Osteoblast (primary cell): ENCODE measurements at places on chromosomes 5 and 9. TPM values are rescaled to one million over a fixed set of nuclear protein-coding genes. Genes with fewer than 3 reads are reported as not detected.

Gene TMC1
- total RNA-seq, result under 0.01 TPM in 1 of 2 replicates, not detected in the other

Gene GPR151
- total RNA-seq, result not detected in 2 replicates

Gene PCDHGA3
- 2.4 and 2.9 TPM in 2 replicates for total RNA-seq

Gene STC2
- total RNA-seq, result 431 and 558 TPM in 2 replicates

Gene SEC61B
- 73.1 and 84.0 TPM in 2 replicates for total RNA-seq

Gene NR5A1
- not detected in 2 replicates for total RNA-seq

DNA sequence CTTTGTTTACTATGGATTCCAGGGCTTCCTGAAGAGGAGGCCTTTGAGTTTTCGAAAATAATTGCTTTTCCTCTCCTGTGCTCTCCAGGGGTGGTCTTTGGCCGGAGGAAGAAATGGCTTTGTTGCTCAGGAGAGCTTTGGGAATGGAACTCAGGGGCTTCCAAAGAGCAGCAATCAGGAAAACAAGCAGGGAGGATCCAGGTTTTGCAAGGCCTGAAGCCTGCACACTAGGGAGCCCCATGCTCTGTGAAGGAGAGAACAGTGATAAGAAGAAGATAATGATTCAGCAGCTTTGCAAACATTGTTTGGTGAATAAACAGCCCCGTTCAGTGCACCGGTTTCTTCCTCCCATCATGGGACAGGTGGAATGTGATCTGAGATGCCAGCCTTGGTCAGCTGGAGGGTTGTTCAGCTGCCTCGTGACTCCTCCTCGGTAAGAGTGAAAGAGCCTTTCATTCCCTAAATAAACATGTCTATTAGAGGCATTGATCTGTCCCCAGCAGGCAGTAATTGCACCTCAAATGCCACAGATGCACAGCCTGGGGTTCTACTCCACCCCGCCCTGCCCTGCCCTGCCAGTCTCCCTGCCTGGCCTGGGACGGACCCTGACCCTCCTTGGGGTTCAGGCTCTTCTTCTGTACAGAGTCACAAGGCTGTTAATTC is 11.5 kb upstream of the ALDH1B1 start:
- no peak for DNase-seq
- H3K27me3 ChIP-seq, result peaks cover 10% of the 10 kb centered on the region

DNA sequence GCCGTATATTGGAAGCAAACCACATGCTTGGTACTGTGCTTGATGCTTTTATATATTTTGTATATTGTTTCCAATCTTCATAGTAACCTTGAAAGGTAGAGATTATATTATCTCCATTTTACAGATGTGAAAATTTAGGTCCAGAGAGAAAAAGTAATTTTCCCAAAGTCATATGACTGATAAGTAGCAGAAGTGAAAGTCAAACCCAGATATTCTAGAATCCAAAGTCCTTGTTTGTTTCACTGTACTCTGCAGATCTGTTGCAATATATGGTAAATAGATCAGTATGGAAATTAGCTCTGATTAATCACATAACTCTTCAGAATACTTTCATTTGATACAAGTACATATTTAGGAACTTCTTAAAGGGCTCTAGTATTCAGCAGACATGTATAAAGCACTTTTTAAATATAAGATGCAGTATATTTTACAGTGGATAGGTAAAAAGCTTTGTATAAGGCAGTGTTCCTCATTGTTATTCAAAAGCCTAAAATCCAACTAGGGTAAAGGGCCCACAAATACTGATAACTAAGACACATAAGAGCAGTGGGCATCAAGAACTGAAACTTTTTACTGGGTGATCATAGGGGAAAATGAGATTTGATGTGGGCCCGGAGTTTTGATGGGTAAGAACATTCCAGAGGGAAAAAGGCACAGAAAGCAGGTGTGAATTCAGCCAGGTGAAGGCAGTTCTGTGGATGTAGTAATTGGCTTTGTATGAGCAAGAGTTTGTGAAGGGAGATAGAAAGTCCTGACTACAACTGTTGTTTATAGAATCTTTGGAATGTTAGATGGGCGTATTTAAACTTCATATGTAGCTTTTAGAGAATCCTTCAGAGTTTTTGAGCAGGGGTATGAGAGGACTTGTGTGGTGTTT is 25.0 kb downstream of the NDFIP1 start:
- no peaks in the 10 kb centered on the region for H3K27me3 ChIP-seq
- H3K27ac ChIP-seq, result no peak overlapping the region
- H3K4me3 ChIP-seq, result no peak overlapping the region
- no peaks in the 10 kb centered on the region for H3K4me1 ChIP-seq

GRCh38 chr9:99808454-99808853 is 13.2 kb upstream of the NR4A3 start:
- no peak overlapping the region for H3K4me3 ChIP-seq
- H3K4me1 ChIP-seq, result no peaks in the 10 kb centered on the region
- no peaks in the 10 kb centered on the region for H3K36me3 ChIP-seq
- DNase-seq, result no peak
- no peak overlapping the region for H3K27ac ChIP-seq

DNA sequence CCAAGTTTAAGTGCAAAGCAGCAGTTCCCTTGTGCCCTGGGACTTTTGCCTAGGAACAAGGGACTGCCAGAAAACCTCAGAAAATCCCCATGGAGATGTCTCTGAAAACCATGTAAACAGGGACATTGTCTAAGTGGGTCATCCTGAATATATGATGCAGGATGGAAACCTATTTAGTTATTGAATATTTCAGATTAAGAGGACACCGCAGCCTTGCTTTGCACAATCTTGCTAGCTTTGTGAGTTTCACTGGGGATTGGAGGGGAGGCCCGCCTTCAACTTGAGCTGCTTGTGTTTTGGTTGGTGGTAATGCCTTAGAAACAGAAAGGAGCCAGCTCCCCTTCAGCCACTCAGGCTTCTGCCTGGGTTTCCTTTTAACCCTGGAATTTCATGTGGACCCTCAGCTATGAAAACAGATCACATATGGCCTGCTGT is 112.8 kb downstream of the C9orf152 start:
- H3K4me1 ChIP-seq, result peaks cover 48% of the 10 kb centered on the region
- peak overlapping the region; percentile 71 for H3K27ac ChIP-seq
- H3K36me3 ChIP-seq, result peaks cover 3% of the 10 kb centered on the region
- H3K4me3 ChIP-seq, result no peak overlapping the region

DNA sequence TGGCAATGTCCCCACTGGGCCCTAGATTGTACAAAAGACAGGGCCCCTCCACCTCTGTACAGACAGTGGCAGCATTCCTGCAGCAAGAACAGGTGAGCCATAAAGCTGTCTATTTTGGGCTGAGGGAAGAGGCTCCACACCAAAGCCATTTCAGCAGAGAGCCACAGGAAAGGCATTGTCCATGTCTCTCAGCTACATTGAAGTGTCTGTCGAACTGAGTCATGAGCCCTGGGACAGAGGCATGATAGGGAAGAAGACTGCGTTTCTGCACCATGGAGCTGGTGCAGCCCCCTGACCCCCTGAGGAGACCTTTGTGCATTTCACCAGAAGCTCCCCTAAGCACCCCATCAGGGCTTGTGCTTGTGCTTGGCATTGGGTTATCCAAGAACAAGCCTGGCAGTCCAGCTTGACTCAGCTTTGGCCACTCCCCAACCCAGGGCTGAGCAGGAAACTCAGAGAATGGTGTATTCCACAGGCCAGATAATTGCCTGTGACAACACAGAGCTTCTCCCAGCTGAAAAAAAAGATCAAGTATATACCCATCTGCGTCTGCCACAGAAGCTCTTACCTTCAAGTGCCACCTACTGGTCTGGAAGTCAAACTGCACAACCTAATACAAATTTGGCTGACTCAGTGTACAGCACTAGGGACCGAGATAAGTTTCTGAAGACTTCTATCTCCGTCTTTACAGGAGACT is 5.9 kb upstream of the FRMD3 start:
- H3K4me1 ChIP-seq, result no peaks in the 10 kb centered on the region
- no peak overlapping the region for H3K4me3 ChIP-seq
- no peak overlapping the region for H3K27ac ChIP-seq

GRCh38 chr5:45089870-45090269 is 281.1 kb downstream of the MRPS30 start:
- H3K27me3 ChIP-seq, result no peaks in the 10 kb centered on the region
- no peak overlapping the region for H3K4me3 ChIP-seq
- H3K36me3 ChIP-seq, result no peaks in the 10 kb centered on the region
- H3K4me1 ChIP-seq, result no peaks in the 10 kb centered on the region
- no peak overlapping the region for H3K27ac ChIP-seq
- no peak for DNase-seq

- peak; percentile 77 for DNase-seq
- H3K27ac ChIP-seq, result peak overlapping the region; percentile 40
- no peaks in the 10 kb centered on the region for H3K36me3 ChIP-seq
Measured at GRCh38 chr5:9239071-9239470, 306.8 kb downstream of the SEMA5A start.

- H3K4me3 ChIP-seq, result no peak overlapping the region
- no peaks in the 10 kb centered on the region for H3K27me3 ChIP-seq
- peaks cover 26% of the 10 kb centered on the region for H3K4me1 ChIP-seq
- H3K36me3 ChIP-seq, result no peaks in the 10 kb centered on the region
- DNase-seq, result no peak
- no peak overlapping the region for H3K27ac ChIP-seq
Measured at GRCh38 chr9:116286297-116286696, 132.7 kb downstream of the PAPPA start.

GRCh38 chr5:87151547-87151946 is 116.1 kb upstream of the RASA1 start:
- H3K27ac ChIP-seq, result peak overlapping the region; percentile 49
- H3K27me3 ChIP-seq, result no peaks in the 10 kb centered on the region
- peaks cover 44% of the 10 kb centered on the region for H3K4me1 ChIP-seq
- H3K4me3 ChIP-seq, result no peak overlapping the region
- peak; percentile 60 for DNase-seq

- H3K27me3 ChIP-seq, result no peaks in the 10 kb centered on the region
- peak; percentile 55 for DNase-seq
- H3K4me3 ChIP-seq, result peak overlapping the region; percentile 11
- peaks cover 33% of the 10 kb centered on the region for H3K4me1 ChIP-seq
Measured at GRCh38 chr9:112074250-112075008, 100.7 kb downstream of the SUSD1 start.

- no peak overlapping the region for H3K27ac ChIP-seq
- H3K4me3 ChIP-seq, result no peak overlapping the region
- DNase-seq, result no peak
- H3K27me3 ChIP-seq, result no peaks in the 10 kb centered on the region
- peaks cover 18% of the 10 kb centered on the region for H3K4me1 ChIP-seq
Measured at GRCh38 chr5:124452412-124452811, 294.0 kb downstream of the ZNF608 start.

GRCh38 chr5:82417776-82418607 is 139.8 kb upstream of the RPS23 start:
- H3K27me3 ChIP-seq, result no peaks in the 10 kb centered on the region
- DNase-seq, result peak; percentile 31
- peak overlapping the region; percentile 67 for H3K27ac ChIP-seq
- no peak overlapping the region for H3K4me3 ChIP-seq

- no peaks in the 10 kb centered on the region for H3K4me1 ChIP-seq
- H3K4me3 ChIP-seq, result no peak overlapping the region
- DNase-seq, result no peak
- no peaks in the 10 kb centered on the region for H3K27me3 ChIP-seq
Measured at GRCh38 chr9:14153310-14153720, 160.6 kb downstream of the NFIB start.

DNA sequence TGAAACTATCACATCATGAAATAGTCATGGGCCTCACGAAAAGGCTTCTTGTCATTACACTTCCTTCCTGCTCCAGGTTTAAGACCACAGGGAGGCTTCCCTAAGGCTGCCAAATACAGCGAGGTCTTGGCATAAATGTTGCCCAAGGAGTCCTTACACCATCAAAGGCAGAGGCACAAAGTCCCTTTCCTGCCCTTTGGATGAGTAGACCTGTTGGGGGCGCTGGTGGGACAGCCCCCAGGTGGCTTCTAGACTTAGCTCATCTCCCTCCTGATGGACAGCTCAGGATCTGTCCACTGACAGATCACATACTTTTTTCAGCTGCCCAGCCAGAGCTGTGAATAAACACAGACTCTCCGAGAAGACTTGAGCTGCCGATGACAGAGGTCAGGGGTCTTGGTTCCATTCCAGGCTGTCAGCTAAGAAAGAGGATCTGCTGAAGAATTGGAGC is 15.5 kb upstream of the MEGF9 start:
- no peak overlapping the region for H3K4me3 ChIP-seq
- no peak for DNase-seq
- H3K27me3 ChIP-seq, result peaks cover 6% of the 10 kb centered on the region
- H3K36me3 ChIP-seq, result no peaks in the 10 kb centered on the region

- H3K36me3 ChIP-seq, result no peaks in the 10 kb centered on the region
- H3K4me3 ChIP-seq, result no peak overlapping the region
- peak; percentile 53 for DNase-seq
- H3K27ac ChIP-seq, result no peak overlapping the region
- H3K27me3 ChIP-seq, result no peaks in the 10 kb centered on the region
- peaks cover 5% of the 10 kb centered on the region for H3K4me1 ChIP-seq
Measured at GRCh38 chr9:104961238-104961637, 33.3 kb upstream of the ABCA1 start.

DNA sequence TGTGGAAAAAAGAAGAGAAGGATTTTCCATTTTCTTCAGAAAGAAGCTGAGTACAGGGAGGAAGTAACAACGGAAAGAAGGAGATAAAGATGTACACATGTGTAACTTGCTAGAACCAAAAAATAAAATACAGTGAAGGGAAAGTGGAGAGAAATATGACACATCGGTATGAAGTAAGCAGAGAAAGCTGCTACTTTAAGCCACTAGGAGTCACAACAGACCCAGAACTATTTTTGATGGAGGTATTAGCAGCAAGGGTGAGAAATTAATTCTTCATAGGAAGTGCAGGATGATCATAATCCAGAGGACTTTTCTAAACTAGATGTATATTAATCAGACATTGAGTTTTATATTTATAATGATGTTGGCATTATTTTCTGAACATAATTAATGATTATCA is 88.5 kb downstream of the FAM174A start:
- no peak for DNase-seq
- no peak overlapping the region for H3K27ac ChIP-seq
- no peaks in the 10 kb centered on the region for H3K27me3 ChIP-seq
- H3K4me3 ChIP-seq, result no peak overlapping the region
- no peaks in the 10 kb centered on the region for H3K4me1 ChIP-seq

- H3K36me3 ChIP-seq, result no peaks in the 10 kb centered on the region
- DNase-seq, result no peak
- no peak overlapping the region for H3K27ac ChIP-seq
- H3K27me3 ChIP-seq, result no peaks in the 10 kb centered on the region
Measured at GRCh38 chr5:146640285-146640896, 124.4 kb upstream of the GPR151 start.

DNA sequence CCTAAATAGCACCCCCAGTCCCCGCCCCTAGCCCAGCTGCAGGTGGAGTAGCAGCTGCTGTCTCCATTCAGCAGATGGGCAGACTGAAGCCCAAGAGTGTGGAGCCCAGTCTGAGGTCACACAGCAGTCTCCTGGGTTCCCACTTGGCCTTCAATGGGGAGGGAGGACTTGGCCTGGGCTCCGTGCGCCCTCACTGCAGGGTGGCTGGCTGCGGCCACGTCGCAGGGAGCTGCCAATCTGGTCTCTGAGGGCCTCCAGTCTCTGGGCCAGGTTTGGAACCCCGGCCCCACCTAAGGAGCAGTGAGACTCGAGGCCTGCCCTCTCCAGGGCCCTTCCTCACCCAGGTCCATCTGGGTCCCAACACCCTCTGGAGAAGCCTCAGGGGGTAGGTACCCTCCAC is 7.4 kb downstream of the KIF12 start:
- DNase-seq, result peak; percentile 31
- H3K27ac ChIP-seq, result no peak overlapping the region
- no peak overlapping the region for H3K4me3 ChIP-seq
- peaks cover 17% of the 10 kb centered on the region for H3K27me3 ChIP-seq
- no peaks in the 10 kb centered on the region for H3K4me1 ChIP-seq
